ENCODE measurements at places on chromosomes 16 and 17.
A peak's percentile ranks its signal among the peaks of the same experiment; 100 is the strongest.

GRCh38 chr17:58352596-58353388, 791 bp upstream of the SUPT4H1 start:
- DNase-seq, result no peak

- DNase-seq, result no peak
Measured at GRCh38 chr17:75110234-75110937, 617 bp downstream of the ARMC7 start.

DNA sequence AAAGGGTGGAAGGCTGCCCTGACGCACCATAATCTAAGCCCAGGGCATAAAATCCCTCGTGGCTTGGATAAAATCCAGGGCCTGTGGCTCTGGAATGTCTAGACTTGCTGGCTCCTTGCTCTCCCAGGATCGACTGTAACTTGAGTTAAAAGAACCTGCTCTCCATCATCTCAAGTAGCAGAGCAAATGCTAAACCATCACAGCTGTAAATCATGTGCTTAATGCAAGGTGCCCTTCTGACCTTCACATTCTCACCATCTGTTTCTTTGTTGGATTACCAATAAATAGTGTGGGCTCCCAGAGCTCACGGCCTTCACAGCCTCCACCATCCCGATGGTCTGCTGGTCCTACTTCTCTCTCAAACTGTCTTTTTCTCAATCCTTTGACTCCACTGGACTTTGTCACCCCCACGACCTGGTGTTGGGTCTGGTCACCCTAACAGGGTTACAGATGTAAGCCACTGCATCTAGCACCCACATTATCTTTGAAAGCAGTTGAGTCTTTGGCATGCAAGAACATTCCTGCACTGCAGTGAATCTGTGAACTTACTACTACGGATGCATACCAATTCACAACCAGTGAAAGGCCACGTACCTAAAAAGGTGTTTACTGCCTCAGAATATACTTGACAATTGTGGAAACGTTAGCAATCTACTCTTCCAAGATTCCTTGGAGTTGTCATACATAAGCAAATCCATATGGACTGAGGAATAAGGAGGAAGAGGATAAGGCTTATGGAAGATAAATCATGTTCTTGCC, 15.3 kb downstream of the RSL1D1 start:
- no peak for DNase-seq

- peak; percentile 61 for DNase-seq
Measured at GRCh38 chr17:20226814-20227482, 217.8 kb downstream of the SPECC1 start.

DNA sequence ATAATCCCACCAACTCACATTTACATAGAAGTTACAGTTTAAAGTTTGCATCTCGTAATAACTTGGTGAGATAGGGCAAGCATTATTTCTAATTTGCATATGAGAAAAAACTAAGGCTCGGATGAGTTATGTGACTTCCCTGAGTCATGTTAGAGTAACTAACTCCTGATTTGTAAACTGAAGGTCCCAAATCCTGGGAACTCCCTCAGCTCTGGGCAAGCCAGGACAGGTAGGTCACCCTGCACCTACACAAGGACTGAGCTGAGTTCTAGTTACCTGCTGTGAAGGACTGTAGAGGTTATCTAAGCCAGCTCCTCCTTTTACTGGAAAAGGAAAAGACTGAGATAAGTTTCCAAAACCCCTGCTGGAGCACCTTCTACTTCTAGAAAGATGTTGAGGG, 92.1 kb upstream of the HLF start:
- no peak for DNase-seq

DNA sequence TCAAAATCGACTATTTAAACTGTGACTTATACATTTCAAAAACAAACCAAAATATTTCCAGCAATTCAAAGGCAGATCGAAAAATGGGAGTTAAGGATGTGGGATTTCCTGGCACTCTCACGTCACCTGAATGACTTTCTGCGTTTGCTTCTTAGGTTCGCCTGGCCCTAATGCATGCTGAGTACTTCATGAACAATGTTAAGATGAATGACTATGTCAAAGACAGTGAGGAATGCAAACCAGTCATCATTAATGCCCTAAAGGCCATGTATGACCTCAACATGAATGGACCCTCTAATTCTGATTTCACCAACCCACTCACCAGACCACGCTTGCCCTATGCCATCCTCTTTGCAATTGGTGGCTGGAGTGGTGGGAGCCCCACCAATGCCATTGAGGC, 7.3 kb downstream of the KLHL10 start:
- DNase-seq, result no peak

DNA sequence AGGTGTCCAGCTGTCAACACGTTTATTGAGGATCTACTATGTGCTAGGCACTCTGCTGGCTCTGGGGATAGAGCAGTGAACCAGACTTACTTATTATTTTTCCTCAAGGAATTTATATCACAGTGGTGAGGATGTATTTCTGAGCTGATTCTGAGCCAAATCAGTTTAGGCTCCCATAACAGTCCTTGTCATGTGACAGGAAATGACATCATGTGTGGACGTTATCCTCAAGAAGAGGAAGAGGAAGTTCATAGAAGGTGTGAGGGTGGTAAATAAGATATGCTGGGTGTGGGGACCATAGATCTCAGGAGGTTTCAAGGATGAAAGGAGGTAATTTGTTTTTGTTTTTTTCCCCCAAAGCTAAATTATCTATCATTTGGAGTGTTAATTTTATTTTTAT, 873.5 kb upstream of the EEF2KMT start:
- DNase-seq, result no peak

GRCh38 chr16:61858988-61859387, 177.2 kb downstream of the CDH8 start:
- no peak for DNase-seq

- DNase-seq, result no peak
Measured at GRCh38 chr17:11406716-11407115, 165.7 kb downstream of the SHISA6 start.

DNA sequence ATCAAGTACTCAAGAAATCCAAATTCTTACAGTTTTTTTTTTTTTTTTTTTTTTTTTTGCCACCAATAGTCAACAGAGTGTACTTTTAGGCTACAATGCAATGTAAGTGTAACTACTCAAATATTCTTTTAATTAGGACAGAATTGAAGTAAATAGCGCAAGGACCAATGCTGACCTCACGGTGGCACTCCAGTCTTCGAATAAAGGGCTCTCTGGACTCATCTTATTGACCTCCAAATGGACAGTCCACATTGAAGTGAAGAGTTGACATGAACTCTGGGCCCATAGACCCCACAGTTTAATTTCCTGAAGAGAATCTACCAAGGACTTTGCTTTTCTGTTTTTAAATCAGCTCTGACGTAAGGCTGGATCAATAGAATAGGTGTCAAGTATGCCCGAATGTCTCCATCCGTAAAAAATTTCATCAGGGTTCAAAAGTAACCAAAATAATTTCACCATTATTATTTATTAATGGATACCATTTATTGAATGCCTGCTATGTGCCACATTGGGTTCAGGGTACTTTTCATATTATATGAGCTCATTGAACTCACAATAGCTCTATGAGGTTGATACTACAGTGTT, 7.3 kb upstream of the DDX52 start:
- DNase-seq, result no peak

GRCh38 chr16:88498576-88499208, 45.6 kb downstream of the ZFPM1 start:
- DNase-seq, result no peak

DNA sequence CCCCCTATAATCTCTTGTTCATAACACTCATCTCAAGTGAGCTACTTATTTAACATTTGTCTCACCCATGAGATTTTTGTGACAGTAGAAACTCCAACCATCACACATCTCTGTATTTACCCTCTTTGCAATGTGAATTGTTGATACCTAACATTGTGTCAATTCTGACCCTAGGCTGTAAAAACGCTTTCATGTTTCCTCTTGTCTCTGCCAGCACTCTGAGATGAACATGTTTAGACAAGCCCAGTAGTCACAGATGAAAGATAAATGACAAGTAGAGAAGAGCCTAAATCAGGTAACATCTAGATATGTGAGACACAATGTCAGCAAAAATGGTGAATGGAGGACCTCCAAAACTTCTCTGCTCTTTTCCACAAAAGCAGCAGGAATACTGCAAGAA, 1254.5 kb upstream of the GOT2 start:
- no peak for DNase-seq

DNA sequence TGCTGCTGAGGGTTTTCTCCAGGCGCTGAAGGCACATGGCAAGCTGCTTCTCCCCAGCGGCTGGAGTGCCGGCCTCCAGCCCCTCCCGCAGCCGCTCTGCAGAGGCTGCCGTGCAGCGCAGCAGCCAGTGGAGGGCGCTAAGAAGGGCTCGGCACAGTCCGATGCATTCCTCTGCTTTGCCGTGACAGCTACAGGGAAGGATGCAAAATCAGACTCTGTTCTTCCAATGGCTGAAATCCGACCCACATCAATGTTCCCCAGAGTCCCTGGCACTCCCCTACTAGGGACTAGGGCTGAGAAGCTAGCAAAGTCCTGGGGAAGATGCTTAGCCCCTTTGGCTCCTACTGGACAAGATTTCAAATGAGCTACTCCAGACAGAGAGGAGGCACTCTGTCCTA, 19.0 kb downstream of the MED24 start:
- no peak for DNase-seq

GRCh38 chr16:19520861-19521331, 1.0 kb downstream of the GDE1 start:
- DNase-seq, result no peak

GRCh38 chr17:80441133-80441578, 26.2 kb downstream of the ENDOV start:
- DNase-seq, result no peak

DNA sequence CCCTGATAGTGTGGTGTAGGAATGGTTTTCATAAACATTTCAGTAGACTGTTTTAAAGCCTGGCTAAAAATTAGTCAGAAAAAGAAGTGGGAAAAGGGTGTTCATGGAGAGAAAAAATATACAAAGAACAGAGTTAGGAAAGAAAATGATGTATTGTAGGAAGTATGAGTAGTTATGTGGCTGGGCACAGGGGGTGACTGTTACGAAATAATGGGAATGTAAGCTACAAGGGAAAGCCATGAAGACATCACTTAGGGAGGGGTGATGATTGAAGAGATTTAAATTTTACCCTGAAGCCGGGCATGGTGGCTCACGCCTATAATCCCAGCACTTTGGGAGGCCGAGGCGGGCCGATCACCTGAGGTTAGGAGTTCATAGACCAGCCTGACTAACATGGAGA, 55.3 kb downstream of the NUP88 start:
- no peak for DNase-seq

DNA sequence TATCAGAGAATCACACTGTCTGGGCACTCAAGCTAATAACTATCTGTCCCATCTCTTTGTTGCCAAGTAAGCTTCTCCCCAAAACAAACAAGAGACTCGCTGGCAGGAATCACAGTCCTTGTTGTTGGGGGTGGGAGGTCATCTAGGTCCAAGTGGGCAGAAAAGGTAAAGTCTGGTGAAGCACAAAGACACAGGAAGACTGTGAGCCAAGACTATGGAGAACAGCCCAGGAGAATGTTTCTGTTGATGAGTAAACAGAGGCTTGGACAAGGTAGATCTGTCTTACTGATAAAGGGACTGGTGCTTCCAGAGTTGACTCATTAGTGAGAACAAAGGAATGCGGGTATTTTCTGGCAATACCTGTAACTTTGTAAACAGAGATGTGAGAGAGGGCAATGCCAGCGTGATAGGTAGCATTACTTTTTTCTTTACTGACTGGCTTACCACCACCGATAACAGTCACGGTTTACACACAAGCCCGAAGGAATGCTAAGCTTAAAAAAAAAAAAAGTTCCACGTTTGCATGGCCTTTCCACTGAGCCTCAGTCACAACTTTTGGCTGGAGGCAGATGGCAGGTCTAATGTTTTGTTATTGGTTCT, 11.5 kb upstream of the MMD start:
- no peak for DNase-seq

- DNase-seq, result no peak
Measured at GRCh38 chr17:31412511-31412910, 21.0 kb downstream of the RAB11FIP4 start.

GRCh38 chr16:62041401-62041800, 5.2 kb upstream of the CDH8 start:
- DNase-seq, result no peak

- DNase-seq, result no peak
Measured at GRCh38 chr16:64489449-64489848, 632.4 kb downstream of the CDH11 start.

DNA sequence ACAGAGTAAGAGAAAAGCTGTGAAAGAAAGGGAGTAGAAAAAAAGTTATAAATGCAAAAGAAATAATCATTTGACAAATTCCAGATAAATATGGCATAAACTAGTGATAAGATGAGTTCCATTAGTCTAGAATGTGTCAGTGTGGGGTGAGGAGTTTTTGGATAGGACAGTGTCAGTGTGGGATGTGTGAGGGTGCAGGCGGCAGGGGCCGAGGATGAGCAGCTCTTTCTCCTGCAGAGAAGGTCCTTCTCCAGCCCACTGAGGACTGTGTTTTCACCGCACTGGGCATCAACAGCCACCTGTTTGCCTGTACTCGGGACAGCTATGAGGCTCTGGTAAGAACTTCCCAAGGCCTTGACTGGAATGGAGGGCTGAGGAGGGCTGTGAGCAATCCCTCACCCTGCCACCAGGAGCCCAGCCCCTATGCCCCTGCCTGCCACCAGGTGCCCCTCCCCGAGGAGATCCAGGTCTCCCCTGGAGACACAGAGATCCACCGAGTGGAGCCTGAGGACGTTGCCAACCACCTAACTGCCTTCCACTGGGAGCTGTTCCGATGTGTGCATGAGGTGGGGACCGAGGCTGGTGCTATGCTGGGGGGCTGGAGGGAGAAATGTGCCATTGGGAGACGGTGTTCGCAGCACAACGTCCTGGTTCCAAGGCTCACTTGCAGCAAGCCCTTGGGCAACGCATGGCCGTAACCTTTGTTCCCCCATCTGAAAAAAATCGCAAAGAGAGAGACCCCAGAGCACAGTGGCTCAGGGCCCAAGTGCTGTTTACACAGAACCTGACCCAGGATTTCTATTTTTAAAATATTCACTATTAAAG, 13.1 kb downstream of the RAPGEFL1 start:
- no peak for DNase-seq

DNA sequence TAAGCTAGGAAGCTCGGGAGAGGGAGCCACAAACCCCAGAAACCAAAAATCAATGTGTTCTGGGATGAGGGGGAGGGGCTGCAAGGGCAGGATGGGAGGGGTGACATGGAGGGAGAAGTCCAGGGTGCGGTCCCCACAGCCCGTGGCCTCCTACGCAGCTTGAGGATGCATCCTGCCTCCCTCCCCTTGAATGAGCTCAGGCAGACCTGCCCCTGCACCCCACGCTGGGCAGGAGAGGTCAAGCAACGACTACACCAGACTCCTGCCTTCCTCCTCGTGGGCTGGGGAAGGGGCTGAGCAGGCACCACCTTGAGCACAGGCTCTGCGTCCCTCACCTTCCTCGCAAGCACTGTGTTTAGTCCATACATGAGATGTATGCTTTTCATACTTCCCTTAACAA, 3.9 kb downstream of the ANKRD13B start:
- no peak for DNase-seq

DNA sequence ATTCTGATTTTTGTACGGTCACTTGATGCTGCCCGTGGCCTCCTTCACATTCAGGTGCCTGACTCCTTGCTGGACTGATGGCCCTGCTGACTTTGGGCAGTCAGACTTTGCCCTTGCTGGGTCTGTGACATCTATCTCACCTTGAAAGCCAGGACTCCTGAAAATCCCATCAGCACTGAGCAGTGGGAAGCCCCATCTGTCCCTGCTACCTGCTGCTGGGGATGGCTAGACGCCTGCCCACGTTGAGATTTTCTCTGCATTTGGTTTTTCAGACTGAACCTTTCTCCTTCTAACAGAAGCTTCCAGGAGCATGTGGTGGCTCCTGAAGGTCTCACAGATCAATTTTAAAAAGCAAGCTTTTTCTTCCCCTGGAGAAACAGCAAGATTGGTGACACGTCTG, 10.2 kb upstream of the ZNF18 start:
- DNase-seq, result no peak

- no peak for DNase-seq
Measured at GRCh38 chr17:50813583-50813982, 21.8 kb upstream of the WFIKKN2 start.
